ENCODE measurements at places on chromosomes 5 and 9. TPM values are rescaled to one million over a fixed set of nuclear protein-coding genes. Genes with fewer than 3 reads are reported as not detected.

Gene MLANA
- not detected for polyA plus RNA-seq

Gene DOCK8
- 4.9 TPM for polyA plus RNA-seq

Gene FGFR4
- polyA plus RNA-seq = 177 TPM

Gene CCDC192
- polyA plus RNA-seq = 1.5 TPM

Gene SIGMAR1
- 39.5 TPM for polyA plus RNA-seq

Gene ANKRD31
- polyA plus RNA-seq = 0.20 TPM

Gene ADRA1B
- not detected for polyA plus RNA-seq

Gene FOXD4L4
- 0.24 TPM for polyA plus RNA-seq

Gene OBP2B
- not detected for polyA plus RNA-seq

Gene SPINK13
- not detected for polyA plus RNA-seq

Gene TEX48
- polyA plus RNA-seq = not detected

Gene C6
- not detected for polyA plus RNA-seq

Gene CD74
- 79.9 TPM for polyA plus RNA-seq

Gene GMCL2
- polyA plus RNA-seq = not detected

Gene SHOC1
- 0.05 TPM for polyA plus RNA-seq

Gene PPIC
- polyA plus RNA-seq = 33.6 TPM

Gene SYNPO
- polyA plus RNA-seq = 25.6 TPM

Gene TMEM215
- 0.94 TPM for polyA plus RNA-seq

Gene SLC6A19
- polyA plus RNA-seq = not detected

Gene NUTM2F
- not detected for polyA plus RNA-seq

Gene CCIN
- not detected for polyA plus RNA-seq

Gene ABO
- polyA plus RNA-seq = 3.1 TPM

Gene BTNL9
- 7.6 TPM for polyA plus RNA-seq

Gene BTNL3
- 0.07 TPM for polyA plus RNA-seq

Gene POC5
- 20.9 TPM for polyA plus RNA-seq

Gene SOX30
- polyA plus RNA-seq = not detected

Gene FSD1L
- 13.2 TPM for polyA plus RNA-seq

Gene PCDH12
- 17.3 TPM for polyA plus RNA-seq

Gene SPINK4
- polyA plus RNA-seq = not detected

Gene WDR41
- polyA plus RNA-seq = 42.8 TPM

Gene ENHO
- polyA plus RNA-seq = 2.3 TPM

Gene COL5A1
- 342 TPM for polyA plus RNA-seq
